Stimulated activated effector memory CD8-positive, alpha-beta T cell treated with anti-CD3 and anti-CD28 coated beads, Interleukin-12 subunit alpha, Interleukin-12 subunit beta, amount 100 ng/mL, for 72 hours (primary cell): ENCODE measurements at places on chromosomes 6 and 20.
A peak's percentile ranks its signal among the peaks of the same experiment; 100 is the strongest.

DNA sequence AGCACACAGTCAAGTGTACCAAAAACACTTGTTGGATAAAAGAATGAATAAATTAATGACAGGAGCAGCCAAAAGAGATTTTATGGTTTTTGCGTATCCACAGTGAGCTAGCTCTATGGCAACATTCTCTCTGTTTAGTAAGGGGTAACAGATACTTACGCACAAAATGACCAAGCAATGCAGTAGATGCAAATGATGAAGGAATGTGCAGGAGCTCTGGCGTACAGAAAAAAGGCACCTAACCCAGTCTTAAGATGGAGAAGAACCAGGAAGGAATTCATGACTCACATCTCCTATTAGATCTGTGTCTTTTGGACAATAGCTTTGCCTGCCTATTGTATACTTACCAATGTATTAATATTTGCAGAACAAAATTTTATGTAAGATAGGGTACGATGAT is 191.9 kb upstream of the PREP start:
- no peak for DNase-seq

DNA sequence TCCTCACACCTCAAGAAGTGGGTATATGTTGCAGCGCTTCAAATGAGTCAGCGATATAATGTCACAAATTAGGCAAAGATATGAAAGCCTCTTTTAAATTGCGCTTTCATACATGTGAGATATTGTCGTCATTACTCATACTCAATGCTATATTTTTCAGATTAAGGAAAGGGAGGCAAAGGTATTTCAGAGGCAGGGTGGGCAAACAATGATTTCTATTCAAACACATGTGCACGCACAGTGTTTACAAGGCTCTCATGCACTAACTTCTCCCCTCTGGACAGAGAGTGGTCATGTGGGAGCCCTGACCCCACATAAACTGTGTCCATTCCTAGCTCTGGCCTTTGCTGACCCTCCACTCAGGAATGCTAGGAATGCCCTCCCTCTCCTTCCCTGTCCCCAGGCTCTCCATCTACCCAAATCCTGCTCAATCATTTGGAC is 112.1 kb upstream of the TMEM170B start:
- no peak for DNase-seq

- DNase-seq, result peak; percentile 85
Observed at GRCh38 chr20:34872622-34873224, at the start of gene GGT7. GGT7 (minus strand) TSS chr20:34872856; CDS start chr20:34872815, 41 bp downstream.

DNA sequence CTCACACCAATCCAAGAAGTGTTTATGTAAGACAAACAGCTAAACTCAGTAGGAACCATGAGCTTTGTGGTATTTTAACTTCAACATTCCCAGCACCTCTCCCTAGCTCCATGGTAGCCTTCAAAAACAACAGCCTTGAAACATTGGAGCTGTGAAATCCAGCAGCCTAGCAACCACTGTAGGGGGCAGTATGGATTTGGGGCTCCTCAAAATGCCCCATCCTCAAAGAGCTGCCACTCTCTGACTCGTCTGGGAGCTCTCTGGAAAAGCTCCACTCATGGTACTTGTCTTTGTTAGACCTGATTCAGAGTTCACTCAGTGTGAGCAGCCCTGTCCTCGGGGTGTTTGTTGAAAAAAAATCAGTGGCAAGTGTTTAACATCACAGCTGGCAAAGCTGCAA is 82.9 kb downstream of the KIF6 start:
- DNase-seq, result no peak

DNA sequence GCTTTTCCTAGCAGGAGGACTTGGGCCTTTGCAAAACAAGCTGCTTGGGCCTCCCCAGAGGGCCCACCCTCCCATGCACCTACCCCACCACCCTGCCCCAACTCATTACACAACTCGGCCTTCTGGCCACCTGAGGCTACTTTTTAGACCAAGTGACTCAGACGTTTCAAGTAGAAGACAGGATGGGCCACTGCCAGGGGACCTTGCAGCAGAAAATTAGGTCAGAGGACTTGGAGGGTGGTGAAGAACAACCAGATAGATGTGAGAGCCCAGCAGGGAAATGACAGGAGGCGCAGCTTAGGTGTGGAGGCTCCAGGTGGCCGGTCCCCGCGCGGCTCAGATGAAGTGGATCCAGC is 1.4 kb downstream of the PPP1R3D start:
- DNase-seq, result no peak

- DNase-seq, result no peak
Observed at GRCh38 chr20:52484438-52484837, 292.9 kb upstream of the ZFP64 start.

- no peak for DNase-seq
Observed at GRCh38 chr20:34300809-34301586, 2.2 kb downstream of the AHCY start.

DNA sequence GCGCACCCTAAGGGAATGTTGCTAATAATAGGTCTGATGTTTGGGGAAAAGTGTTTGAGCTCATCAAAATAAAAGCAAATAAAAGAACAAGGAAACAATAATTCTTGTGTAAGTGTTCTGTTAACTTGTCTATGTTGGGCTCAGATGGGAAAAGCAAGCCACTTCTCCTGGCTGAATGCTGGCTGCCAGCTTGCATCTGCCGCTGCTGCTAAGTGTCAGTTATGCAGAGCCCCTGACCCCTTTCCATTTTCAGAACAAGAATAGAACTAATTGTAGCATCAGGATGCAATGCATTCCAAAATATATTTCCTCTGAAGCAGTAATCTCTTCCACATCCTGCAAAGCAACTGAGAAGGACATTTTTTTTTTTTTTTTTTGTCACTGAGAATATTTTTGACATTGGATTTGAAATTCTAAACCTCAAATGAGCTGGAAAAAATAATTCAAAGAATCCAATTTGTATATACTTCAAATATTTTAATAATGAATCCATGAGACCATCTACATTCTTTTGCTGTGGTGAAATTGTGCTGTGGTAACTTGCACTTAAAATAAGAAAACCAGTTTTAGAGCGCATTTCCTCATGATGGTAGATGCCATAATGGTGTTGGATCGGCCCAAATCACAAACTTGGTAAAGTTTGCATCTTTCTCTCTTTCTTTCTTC is 43.9 kb upstream of the DEK start:
- no peak for DNase-seq

- no peak for DNase-seq
Observed at GRCh38 chr20:61220131-61220530, 31.9 kb upstream of the CDH4 start.
